Memory B cell (primary cell): ENCODE measurements at places on chromosomes 3 and 15.
A peak's percentile ranks its signal among the peaks of the same experiment; 100 is the strongest.

- no peak overlapping the region for H3K27ac ChIP-seq
- peaks cover 9% of the 10 kb centered on the region for H3K4me1 ChIP-seq
- no peak overlapping the region for H3K4me3 ChIP-seq
- no peaks in the 10 kb centered on the region for H3K36me3 ChIP-seq
- no peak for DNase-seq
- no peaks in the 10 kb centered on the region for H3K27me3 ChIP-seq
Measured at GRCh38 chr3:151432616-151433372, 28.1 kb downstream of the IGSF10 start.

GRCh38 chr3:71487418-71487817, 96.1 kb downstream of the FOXP1 start:
- H3K4me1 ChIP-seq, result peaks cover 15% of the 10 kb centered on the region
- H3K36me3 ChIP-seq, result peaks cover 5% of the 10 kb centered on the region
- H3K4me3 ChIP-seq, result peak overlapping the region; percentile 61
- no peaks in the 10 kb centered on the region for H3K27me3 ChIP-seq
- peak; percentile 26 for DNase-seq

DNA sequence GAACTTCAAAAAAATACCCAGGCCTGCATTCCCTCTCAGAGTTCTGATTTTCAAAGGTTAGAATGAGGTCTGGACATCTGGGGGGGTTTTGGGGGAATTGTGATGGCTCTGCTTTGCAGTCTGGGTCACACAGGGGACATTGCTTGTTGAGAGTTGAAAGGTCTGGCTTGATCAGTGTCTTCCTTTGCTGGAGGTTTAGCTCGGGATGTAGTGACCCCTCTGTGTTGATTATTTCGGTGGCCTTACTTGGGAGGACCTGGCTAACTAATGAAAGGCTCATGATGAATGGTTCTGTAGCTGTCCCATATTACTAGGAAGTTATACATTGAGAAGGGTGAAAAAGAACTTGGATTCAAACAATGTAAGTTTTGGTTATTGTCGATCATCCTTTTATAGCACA, 23.7 kb downstream of the TPM1 start:
- no peaks in the 10 kb centered on the region for H3K4me1 ChIP-seq
- no peak overlapping the region for H3K4me3 ChIP-seq
- H3K36me3 ChIP-seq, result peaks cover 30% of the 10 kb centered on the region

GRCh38 chr3:80052271-80052670, 284.5 kb upstream of the ROBO1 start:
- no peak for DNase-seq
- H3K4me3 ChIP-seq, result no peak overlapping the region
- H3K27me3 ChIP-seq, result no peaks in the 10 kb centered on the region
- H3K4me1 ChIP-seq, result no peaks in the 10 kb centered on the region
- no peaks in the 10 kb centered on the region for H3K36me3 ChIP-seq
- H3K27ac ChIP-seq, result no peak overlapping the region

- H3K27me3 ChIP-seq, result no peaks in the 10 kb centered on the region
- H3K4me1 ChIP-seq, result peaks cover 2% of the 10 kb centered on the region
- DNase-seq, result no peak
- no peak overlapping the region for H3K4me3 ChIP-seq
- no peaks in the 10 kb centered on the region for H3K36me3 ChIP-seq
Measured at GRCh38 chr3:59319442-59319841, 269.6 kb upstream of the CFAP20DC start.

- DNase-seq, result peak; percentile 10
- no peak overlapping the region for H3K27ac ChIP-seq
- no peaks in the 10 kb centered on the region for H3K36me3 ChIP-seq
- no peak overlapping the region for H3K4me3 ChIP-seq
Measured at GRCh38 chr15:31272558-31273257, 53.9 kb upstream of the KLF13 start.

DNA sequence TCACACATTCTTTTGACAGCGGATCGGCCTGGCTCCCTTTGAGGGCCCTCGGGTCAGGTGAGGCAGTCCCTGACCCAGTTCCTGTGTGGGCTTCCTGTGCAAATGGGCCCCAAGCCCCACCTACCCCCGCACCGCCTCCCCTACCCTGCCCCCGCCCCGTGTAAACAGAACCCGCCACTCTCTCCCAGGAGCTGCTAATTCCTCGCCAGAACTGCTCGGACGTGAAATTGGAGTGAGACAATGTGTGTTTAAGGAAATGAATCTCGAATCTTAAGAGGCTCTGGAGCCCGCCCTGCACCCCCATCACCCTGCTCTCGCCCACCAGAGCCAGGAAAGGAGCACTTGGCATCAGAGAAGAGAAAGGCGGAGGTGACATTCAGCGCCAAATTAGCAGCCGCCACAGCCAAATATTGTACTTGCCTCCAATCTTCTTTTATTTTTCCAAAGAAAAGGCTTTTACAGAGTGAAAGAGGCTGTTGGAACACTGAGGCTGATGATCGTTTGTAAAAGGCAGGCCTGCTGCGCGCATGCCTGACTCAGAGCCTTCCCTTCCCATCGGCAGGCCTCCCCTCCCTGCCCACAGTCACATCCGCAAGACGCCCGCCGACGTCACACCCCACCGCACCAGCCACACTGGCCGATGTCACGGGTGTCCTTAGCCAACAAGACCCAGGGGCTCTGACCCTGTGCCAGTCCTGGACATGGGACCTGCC, 53.1 kb downstream of the CACNA2D2 start:
- no peak overlapping the region for H3K27ac ChIP-seq
- H3K27me3 ChIP-seq, result peaks cover 12% of the 10 kb centered on the region
- peaks cover 3% of the 10 kb centered on the region for H3K4me1 ChIP-seq
- H3K4me3 ChIP-seq, result no peak overlapping the region
- DNase-seq, result no peak
